ENCODE measurements at places on chromosomes 6 and 20.
A peak's percentile ranks its signal among the peaks of the same experiment; 100 is the strongest.

GRCh38 chr20:3592931-3593330 lies 70.3 kb downstream of the GFRA4 start:
- DNase-seq, result no peak

DNA sequence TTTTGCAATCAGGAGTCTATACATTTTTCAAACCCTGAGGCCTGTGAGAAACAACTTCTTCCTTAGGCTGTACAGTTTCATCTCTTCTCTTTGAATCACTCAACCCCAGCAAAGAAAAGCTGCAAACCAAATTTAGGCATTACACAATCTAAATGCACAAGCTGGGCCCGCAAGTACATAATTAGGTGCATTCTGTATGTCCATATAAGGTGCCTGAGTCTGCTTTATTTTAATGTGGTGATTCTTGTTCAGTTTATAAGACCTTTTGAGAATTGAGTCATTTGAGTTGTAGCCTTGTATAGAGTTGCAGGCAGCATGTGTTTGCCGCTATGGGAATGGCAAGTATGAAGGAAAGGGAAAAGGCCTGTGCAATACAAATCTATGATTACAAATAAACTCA lies 709.6 kb upstream of the MARCKS start:
- no peak for DNase-seq

GRCh38 chr6:15206887-15207286 lies 39.0 kb upstream of the JARID2 start:
- DNase-seq, result no peak

DNA sequence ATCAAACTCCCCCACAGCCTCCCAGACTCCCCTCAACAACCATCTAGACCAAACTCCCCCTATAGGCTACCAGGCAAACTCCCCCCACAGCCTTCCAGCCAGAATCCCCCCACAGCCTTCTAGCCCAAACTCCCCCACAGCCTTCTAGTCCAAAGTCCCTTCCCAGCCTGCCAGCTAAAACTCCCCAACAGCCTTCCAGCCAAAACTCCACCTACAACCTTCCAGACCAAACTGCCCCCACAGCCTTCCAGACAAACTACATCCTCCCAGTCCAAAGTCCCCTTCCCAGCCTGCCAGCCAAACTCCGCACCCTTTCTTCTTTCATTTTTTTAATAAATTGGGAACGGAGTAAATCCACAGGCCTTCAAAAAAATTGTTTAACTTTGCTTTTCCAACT lies 37.4 kb upstream of the SYNDIG1 start:
- no peak for DNase-seq

DNA sequence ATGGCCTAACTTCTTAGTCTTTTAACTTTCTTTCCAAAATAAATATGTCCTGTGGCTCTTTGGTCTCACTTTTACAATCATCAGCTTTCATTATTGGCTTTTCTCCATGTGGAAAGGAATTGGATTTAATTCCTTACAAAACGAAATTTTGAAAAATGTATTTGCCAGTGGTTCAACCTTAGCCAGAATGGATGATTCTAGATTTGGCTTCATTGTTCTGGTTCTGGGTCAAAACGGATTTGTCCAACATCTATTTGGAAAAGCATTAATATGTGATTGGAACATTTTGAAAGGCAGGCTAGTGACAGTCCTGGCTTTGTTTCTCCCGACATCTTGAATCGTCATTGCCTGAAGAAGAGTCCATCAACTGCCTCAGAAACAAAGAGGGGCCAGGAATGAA lies 59.2 kb downstream of the TENT5A start:
- DNase-seq, result no peak

DNA sequence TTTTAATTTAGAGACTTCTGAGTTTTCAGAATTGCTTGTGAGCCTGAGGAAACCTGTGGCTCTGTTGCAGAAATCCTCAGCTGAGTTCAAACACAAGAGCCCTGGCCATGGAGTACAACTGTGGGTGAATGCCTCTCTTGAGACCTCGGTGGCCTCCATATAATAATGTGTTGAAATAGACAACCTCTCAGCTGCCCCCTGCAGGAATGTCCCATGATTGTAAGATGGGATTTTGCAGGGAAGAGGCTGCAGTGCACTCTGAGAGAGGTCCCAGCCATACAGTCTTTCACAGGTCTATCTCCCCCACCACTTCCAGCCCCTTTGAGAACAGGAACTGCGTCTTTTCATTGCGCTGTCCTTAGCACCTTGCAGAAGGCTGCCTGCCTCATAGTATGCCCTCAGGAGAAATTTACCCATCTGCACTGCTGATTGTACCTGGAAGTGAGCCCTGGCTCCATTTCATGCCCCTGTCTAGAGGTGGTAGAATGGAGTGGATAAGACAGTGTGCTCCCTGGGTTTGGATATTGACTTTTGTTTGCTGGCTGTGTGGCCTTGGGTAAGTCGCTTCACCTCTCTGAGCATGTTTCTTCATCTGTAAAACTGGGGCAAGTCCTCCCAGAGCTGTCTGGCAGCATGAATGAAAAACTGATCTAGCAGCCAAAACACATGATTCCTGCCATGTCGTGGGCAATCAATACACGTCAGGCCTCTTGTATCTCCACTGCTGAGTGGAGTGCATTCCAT lies 16.8 kb upstream of the CDH22 start:
- DNase-seq, result no peak

- DNase-seq, result no peak
Measured at GRCh38 chr20:41234041-41234440, 83.5 kb downstream of the ZHX3 start.

DNA sequence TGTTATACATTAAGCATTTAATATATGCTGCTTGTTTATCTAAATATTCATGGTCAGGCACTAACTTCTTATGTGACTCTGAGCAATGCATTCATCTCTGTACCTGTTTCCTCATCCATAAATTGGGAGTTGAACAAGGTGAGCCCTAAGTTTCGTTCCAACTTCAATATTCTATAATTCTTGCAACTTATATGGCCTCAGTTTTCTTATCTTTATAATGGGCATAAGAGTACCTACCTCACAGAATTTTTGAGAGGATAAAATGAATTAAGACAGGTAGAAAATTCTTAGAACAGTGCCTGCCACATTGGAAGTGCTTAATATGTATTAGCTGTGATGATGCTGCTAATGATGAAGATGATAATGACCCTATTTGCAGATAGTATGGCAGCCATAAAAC lies 11.8 kb upstream of the HIVEP2 start:
- no peak for DNase-seq

GRCh38 chr6:124090491-124090890 lies 286.8 kb downstream of the NKAIN2 start:
- DNase-seq, result no peak

- DNase-seq, result no peak
Measured at GRCh38 chr6:5567890-5568289, 306.6 kb downstream of the FARS2 start.

GRCh38 chr20:40607927-40608326 lies 81.1 kb downstream of the MAFB start:
- DNase-seq, result no peak

DNA sequence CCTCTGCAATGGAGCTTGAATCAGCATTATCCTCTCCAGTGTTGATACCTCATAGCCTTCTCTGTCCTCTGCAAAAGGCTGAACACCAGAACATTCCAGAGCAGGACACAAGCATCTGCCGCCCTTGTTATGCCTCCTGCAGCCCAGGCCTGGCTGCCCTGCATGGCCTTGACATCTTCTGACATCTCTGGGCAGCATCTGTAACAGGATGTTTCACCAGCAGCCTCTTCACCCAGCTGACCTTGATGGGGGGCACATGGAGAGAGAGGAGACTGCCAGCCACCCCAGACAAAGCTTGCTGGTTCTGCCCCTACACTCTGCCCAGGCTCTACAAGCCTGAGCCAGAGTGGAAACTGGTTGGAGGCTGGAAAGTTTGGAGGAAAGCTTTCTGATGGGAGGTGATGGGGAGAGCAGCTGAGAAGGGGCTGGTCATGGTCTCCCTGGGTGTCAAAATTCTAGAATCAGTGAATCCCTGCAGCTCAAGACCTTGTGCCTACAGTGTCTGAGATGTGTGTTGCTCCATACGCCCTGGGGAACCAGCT lies 145.1 kb downstream of the MRPL14 start:
- DNase-seq, result no peak

DNA sequence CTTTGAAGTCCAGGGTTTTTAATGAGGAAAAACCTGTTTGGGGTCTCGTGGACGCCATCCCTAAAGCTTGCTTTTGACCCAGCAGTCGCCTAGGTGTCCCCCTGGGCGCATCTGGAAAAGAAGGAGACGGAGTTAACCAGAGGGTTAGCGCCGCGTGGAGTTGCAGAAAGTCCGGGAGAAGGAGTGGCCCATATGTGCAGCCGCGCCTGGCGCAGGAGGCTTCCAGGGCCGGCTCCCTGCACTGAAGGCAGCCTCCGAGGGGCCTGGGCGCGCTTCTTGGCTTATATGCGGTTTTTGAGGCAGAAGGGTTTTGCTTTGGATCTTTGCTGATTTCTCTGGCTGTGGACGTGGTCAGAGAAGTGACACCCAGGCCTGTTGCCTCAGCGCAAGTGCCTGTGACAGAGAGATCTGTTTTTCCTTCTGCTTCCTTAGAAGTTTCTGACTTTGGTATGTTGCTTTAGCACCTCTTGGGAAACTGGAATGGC lies 987 bp downstream of the TMEM181 start:
- no peak for DNase-seq

- no peak for DNase-seq
Measured at GRCh38 chr20:63540417-63541186, 3.4 kb upstream of the PTK6 start.

- DNase-seq, result peak; percentile 89
Measured at GRCh38 chr6:33075568-33076405, at the start of gene HLA-DPB1. Gene HLA-DPB1, plus strand, starts transcription at chr6:33075990. Its CDS starts 52 bp downstream, at chr6:33076042.

GRCh38 chr20:6074145-6074561 lies 20.3 kb upstream of the LRRN4 start:
- DNase-seq, result peak; percentile 26

- peak; percentile 24 for DNase-seq
Measured at GRCh38 chr6:7615611-7616383, 25.8 kb downstream of the SNRNP48 start.

- DNase-seq, result no peak
Measured at GRCh38 chr20:57384486-57384885, 6.7 kb upstream of the RBM38 start.

DNA sequence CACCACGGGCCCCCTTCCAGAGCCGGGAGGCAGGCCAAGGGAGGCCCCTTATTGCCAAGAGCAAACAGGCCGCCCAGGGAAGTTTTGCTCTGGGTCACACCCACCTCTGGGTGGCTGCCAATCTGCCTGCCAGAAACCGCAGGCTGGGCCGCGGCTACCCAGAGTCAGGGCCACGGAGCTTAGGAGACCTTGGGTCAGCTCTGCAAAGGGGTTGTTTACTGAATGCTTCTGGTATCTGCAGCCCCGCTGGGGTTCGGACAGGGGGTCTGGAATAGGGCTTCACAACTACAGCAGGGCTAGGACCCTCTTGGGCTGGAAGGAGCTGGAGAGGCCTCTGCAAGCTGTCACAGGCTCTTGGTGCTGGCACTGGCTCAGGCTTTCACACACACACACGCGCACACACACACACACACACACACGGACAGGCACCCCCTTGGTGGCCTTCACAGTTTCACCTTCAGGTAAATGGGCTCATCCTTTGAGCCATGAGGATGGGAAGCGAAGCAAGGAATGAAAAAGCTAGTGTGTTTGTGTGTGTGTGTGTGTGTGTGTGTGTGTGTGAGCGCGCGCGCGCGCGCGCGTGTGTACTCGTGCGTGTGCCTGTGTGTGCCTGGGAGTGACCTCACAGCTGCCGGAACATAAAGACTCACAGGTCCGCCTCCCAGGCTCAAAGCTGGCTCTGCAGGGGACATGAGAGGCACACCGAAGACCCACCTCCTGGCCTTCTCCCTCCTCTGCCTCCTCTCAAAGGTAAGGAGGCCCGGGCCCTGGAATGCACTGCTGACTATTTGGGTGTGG lies at the start of gene CCN5:
Gene CCN5 (plus strand): TSS at position 669 of the 798 bp plus-strand sequence. CDS start 22 bp downstream, at position 691.
- no peak for DNase-seq

DNA sequence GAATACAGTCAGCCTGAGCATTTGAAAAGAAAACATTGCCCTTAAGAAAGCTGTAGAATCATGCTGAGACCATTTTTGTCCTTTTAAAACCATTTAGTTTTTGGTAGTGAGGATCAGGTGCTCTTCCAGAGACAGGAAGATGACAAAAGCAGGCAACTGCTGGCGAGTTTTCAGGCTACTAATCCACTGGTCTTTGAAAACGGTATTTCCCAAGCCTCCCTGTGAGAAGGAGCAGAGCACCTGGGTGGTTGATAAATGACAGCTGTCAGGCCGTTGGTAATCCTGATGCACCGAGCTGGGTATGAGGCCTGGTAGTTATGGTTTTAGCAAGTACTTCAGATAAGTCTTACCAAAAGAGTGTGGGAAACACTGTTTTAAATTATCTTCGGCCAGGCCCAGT lies 10.1 kb upstream of the SEC63 start:
- no peak for DNase-seq

DNA sequence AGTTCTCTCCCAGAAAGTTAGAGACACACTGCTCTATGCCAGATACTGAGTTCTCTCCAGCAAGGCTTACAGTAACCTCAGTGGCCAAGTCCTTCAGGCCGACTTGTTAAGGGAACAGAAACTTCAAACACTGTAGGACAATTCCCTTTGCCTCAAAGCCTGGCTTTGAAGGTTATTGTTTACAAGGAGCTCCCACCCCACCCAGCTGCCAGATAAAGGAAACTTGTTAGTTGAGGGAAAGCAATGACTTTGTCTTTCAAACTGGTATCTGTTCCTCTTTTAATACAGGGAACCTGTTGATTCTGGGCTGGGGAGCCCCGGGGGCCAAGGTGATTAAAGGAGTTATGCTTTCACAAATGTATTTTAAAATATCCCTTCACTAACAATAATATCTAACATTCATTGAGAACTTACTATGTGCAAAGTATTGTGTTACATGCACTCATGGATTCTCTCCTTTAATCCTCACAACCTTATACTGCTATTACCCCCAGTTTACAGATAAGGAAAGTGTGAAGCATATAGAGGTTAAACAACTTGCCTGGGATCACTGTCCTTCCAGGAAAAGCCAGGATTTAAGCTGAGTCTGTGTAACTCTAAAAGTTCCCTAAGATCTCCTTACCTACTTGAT lies 27.6 kb upstream of the CDKN1A start:
- DNase-seq, result no peak

DNA sequence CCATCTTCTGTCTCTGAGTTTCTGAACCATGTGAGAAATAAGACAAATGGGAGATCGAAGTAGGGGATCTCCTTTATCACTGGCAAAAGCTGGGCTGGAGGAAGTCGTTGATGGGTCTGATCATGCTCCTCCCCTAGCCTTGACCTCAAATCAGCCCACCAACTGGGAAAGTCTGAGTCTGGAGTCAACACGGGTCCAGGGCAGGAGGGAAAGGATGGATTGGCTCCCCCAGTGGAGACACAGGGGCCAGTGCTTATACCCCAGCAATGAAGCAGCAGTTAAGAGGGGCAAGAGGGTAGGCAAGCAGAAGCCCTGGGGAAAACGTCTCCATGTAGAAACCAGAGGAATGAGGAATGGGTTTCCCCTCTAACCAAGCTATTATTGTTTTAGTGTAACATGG lies 152.6 kb downstream of the TBC1D7 start:
- DNase-seq, result no peak

GRCh38 chr20:63180569-63181185 lies 35.3 kb downstream of the YTHDF1 start:
- no peak for DNase-seq

DNA sequence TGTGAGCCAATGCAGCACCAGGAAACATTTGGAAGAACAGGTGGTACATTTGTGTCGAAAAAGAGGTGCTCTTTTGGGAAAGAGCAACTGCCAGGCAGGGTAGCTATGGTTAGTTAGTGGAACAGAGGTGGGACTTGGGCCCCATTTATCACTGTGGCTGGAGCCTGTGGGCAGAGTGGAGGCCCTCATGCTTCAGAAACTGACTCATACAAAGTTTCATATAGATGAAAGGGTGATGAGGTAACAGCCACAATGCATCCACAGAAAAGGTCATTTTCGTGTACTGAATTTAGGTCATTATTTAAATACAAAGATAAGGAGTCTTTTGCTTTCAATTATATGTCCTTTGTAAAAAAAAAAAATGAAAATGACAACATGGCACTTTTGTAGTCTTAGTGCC lies 76.4 kb upstream of the HS3ST5 start:
- DNase-seq, result no peak
